Activated T-helper 17 cell treated with anti-CD3 and anti-CD28 coated beads, Interleukin-2, amount 50 U/mL, for 72 hours (primary cell): ENCODE measurements at places on chromosomes 2 and 18. TPM values are rescaled to one million over a fixed set of nuclear protein-coding genes. Genes with fewer than 3 reads are reported as not detected.

- no peak for ATAC-seq
Observed at GRCh38 chr2:120358734-120359465, 13.0 kb downstream of the INHBB start.

The RFX8 gene
- 0.45 TPM for total RNA-seq

GRCh38 chr2:52429740-52430139 is 1337.9 kb upstream of the CHAC2 start:
- ATAC-seq = no peak

The KLF7 gene
- 32.8 TPM for total RNA-seq

The TMEM247 gene
- total RNA-seq = not detected

GRCh38 chr18:62329691-62330454 is 4.8 kb downstream of the TNFRSF11A start:
- peak; percentile 80 for ATAC-seq

The TRAF3IP1 gene
- 7.2 TPM for total RNA-seq

- no peak for ATAC-seq
Observed at GRCh38 chr2:16140771-16141640, 200.7 kb downstream of the MYCN start.

DNA sequence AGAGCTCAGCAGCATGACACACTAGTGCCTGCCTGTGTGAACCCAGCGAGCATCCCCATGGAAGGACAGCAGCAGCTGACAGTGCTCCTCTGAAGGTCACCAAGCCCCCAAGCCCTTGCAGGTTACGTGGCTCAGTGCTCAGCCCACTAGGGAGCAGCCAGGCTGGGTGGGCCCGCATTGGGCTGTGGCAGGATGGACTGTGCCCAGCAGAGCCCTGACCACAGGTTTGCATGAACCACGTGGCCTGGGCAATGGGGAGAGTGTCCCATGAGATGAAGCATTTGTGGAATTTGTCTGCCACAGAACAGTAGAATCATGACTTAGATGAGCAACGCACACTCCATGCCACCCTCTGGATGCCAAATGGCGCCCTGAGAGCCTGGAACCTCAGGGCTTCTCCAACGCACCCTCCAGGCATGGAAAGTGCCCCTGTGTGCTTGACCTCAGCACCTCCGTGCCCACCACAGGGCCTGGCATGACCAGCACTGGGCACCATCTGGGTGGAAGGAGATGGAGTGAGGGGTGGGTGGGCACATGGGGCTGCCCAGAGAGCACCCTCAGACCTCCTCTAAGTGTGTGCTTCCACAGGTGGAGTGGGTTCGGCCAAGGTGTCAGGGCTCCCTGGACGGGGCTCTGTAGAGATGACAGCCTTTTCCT is 216.1 kb upstream of the RAB6C start:
- no peak for ATAC-seq

- ATAC-seq = peak; percentile 43
Observed at GRCh38 chr18:63311118-63312018, 8.2 kb downstream of the BCL2 start.

DNA sequence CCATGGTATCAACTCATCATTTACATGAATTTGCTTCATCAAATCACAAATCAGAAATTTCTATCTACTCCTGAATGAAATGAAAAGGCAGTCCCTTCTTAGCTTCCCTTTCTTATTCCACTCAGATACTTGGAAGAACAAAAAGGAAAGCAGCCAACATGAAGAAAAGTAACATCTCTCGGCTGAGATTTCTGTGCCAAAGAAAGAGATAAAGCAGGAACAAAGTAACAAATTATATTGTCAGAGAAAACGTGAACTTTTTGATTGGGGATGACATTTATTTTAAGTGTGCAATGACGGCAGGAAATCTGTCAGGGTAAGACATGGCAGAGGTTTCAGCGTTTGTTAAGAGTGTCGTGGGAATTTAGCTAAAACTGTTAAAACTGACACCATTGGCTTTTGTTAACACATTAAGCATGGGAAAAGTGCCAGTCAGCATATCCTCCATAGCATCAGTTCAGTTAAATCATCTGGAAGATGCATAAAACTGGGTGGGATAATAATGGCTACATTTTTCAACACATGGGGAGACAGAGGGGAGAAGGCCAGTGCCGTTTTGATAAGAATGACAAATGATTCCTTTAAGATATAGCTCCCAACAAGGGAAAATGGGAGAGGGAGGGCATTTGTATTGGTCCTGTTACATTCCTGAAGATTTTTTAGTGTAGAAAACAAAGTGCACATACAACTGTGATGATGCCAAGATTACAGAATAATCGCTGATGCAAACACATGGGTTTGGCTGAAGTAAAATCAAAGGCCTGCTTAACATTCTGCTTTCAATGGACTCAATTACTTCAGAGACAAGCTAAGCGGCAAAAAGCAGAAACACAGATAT is 211.6 kb downstream of the ZNF521 start:
- no peak for ATAC-seq

The GKN2 gene
- total RNA-seq = not detected

DNA sequence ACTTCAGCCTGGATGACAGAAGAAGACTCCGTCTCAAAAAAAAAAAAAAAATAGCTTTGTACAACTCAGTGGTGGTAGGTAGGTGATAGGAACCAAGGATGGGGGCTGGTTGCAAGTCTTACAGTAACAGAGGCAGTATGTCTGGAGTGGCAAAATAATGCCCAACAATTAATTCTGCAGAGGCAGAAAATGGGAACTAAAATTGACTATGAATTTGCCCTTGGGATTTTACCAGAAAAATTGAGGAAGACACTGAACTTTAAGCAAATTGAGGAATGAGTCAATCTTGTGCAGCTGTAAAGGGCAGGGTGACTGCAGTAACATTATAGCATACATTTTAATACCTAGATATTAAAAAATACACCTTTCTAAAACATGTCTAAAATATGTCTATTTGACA is 292.1 kb upstream of the FBXO11 start:
- no peak for ATAC-seq

The ZNF385B gene
- total RNA-seq = not detected

DNA sequence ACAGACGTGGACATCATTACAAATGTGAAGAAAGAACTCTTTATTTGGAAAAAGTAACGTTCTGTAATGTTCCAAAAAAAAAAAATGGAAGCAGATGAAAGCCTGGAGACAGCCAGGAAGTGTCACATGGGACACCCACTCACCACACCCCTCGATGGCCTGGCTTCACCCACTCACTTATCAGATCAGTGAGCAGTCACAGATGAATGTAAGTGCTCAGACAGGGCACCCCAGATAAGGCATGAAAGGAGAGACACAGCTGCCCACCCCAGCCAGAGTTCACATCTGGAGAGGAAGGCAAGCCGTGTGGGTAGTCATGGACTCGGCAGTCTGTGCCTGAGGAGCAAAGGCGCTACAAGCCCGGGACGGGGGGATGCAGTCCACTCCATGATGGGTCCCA is 105.2 kb downstream of the SEPTIN10 start:
- no peak for ATAC-seq
